ENCODE measurements at places on chromosomes 6 and 20.

GRCh38 chr6:157268835-157269234 is 54.5 kb downstream of the TMEM242 start:
- DNase-seq = no peak

GRCh38 chr20:44967207-44967807 is 995 bp downstream of the STK4 start:
- no peak for DNase-seq

DNA sequence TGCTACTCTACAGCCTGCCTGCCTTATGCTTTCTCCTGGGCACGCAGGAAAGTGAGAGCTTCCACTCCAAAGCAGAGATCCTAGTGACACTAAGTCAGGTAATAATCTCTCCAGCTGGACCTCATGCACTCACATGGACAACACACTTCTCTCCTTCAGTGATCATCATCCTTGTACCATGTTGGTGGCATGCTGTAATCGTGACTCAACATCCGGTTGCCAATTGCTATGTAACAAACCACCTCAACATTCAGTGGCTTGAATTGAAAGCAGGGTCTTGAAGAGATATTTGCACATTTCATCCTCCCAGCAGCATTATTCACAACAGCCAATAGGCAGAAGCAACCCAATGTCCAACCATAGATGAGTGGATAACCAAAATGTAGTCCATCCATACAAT is 40.3 kb upstream of the PPP1R3G start:
- DNase-seq = no peak

- no peak for DNase-seq
Measured at GRCh38 chr6:111620169-111620568, 14.5 kb upstream of the TRAF3IP2 start.

All from stimulated activated CD4-positive, alpha-beta T cell treated with anti-CD3 and anti-CD28 coated beads, Interleukin-15, amount 100 ng/mL, for 1 hour (primary cell).